ENCODE measurements at places on chromosomes 12 and 14.

DNA sequence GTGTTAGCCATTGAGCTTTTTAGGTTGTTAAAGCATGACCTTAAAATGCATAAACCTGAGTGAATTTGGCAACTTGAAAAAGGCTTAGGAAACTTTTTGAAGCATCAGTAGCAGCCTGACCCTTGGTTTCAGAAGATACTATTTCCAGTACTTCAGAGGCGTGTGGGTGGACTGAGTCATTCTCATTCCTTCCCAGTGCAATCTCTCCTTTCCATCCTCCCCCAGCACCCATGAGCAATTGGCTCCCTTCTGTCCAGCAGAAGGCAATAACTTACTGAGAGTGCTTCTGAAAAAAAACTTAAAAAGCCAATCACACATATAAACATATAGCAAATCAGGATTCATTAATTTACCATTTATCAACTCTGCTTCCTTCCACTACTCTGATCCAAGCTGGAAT is 299.3 kb upstream of the STXBP6 start:
- DNase-seq, result no peak

DNA sequence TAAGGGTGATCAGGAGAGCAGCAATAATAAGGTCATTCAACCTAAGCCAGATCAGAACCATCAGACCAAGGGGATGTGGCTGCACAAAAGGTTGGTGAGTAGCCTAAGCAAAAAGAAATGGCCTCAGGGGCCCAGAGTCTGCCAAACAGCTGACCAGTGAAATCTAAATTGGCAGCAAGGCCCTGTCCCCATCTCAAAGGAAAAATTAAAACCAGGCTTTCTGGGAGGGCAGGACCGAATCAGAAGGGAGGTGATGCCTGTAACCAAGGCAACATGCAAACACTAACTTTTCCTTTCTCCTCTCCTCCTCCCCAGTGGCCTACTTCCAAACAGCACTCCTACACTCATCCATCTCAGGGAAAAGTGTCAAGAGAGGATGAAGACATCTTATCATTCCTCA is 256.4 kb downstream of the NUAK1 start:
- DNase-seq, result no peak

- no peak for DNase-seq
These were observed 29.2 kb downstream of the ISCA2 start for GRCh38 chr14:74522740-74523139.

GRCh38 chr12:12520273-12520672 is 42.4 kb downstream of the DUSP16 start:
- no peak for DNase-seq

DNA sequence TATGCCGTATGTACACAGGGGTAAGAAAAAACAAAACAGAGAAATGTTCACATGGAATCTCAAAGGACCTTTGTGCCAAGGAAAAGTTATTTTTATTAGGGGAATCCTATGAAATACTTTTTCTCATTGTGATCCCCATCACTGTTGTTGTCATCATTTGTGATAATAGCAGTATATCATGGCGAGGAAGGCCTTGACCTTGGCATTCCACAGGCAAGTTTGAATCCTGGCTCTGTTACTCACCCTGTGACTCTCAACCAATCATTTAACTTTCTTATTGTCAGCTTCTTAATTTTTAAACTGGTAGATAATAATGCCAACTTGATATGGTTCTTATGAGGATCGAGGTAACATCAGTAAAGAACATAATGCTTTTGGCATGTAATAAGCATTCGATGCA is 142.2 kb upstream of the DDHD1 start:
- DNase-seq, result no peak

DNA sequence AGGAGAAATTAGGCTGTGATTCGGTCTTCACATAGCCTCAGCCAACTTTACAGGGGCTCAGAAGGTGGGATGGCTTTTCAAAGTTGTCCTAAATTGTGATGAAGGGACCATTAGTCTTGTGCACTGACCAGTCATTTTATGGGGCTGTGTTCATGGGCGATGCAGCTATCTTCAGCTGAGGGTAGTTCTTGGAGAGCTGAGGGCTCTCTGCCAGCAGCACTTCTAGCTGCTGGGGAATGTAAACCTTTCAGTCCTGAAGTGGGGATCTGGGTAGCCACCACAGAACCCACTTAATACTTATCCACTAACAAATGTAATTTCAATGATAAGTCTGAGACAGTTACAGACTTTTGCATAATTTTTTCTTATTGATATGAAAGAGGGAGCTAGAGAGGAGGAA is 270.6 kb downstream of the AEBP2 start:
- no peak for DNase-seq

GRCh38 chr14:85003805-85004204 is 526.1 kb upstream of the FLRT2 start:
- DNase-seq, result no peak

- DNase-seq, result peak; percentile 95
These were observed 6.5 kb downstream of the KRT86 start for GRCh38 chr12:52280796-52281560.

GRCh38 chr14:67269298-67270060 is 28.2 kb downstream of the PALS1 start:
- DNase-seq, result peak; percentile 61

GRCh38 chr12:60043236-60043635 is 447.4 kb downstream of the SLC16A7 start:
- DNase-seq, result no peak

DNA sequence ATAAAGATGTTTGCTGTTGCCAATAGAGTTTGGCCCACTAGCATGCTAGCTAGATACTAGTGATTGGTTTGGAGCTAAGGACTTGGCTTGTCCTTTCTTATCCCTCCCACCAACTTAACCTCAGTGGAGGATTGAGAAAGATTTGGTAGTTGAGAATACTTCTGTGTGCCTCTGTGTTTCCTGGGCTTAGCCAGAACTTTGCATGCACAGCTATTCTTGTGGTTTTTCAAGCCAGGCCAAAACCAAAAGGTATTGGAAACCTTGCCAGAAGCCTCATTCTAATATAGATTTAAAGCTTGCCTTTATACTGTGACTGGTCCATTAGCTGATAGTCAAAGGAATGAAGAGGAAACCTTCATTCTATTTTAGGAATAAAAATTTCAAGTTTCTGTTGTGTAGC is 188.5 kb downstream of the CCDC91 start:
- DNase-seq, result peak; percentile 53

DNA sequence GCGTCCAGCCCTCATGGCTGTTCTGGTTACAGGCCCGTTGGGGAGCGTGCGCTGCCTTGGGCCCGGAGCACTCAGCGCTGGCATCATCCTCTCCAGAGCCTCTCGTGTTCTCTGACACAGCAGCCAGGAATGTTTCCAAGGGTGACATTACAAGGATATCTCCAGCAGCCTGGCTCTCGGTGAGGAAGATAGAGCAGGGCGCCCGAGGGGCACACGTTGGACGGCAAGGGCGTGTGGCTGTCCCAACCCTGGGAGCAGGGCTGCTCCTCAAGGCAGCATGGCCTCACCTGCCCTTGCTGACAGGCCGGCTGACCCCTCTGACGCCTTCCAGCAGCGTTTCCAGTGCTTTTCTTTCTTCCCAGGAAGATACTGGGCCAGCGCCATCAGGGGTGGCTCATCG is 14.4 kb downstream of the LRCOL1 start:
- no peak for DNase-seq

GRCh38 chr14:46245276-46245675 is 406.3 kb downstream of the RPL10L start:
- no peak for DNase-seq

- peak; percentile 85 for DNase-seq
These were observed 92.9 kb downstream of the FAR2 start for GRCh38 chr12:29241821-29242591.

DNA sequence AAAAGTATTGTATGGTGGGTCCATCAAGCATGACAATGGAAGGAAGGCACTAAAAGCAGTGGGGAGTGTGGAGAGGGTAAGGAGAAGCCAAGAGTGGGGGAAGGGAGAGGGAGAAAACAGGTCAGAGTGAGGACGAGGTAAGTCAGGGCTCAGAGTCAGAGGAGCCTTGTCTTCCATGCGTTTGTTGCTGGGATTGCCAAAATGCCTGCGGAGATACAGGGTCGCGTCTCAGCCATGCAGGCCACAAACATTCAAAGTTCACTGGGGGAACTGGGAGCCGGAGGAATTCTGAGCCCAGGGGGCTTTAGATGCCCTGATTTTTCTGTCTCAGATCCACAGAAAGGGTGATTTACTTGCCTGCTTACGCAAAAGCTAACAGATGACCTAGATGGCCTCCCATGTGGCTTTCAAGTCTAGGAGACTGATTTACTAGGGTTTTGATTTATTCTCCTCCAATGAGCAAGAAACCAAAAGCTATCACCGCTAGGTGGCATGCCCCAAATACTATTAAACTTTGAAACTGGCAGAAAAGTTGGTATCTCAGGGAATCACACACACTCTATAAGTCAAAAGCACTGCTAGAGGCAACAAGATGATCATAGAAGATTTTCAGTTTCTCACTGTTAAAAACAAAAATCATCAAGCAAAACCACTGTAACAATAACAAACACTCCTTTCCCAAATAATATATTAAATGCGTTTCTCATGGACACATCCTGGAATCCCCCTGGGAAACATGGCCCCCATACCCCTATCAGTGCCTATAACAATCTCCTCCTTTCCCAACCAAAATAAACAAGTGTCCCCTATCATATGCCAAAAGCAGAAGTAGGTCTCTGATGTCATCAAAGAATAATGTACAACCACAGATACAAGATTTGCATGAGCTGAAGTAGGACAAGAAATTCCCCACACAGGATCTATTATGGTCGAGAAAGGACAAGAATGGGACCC is 26.6 kb upstream of the MDM1 start:
- DNase-seq, result peak; percentile 38

GRCh38 chr12:18861287-18861858 is 123.5 kb downstream of the CAPZA3 start:
- no peak for DNase-seq

- no peak for DNase-seq
These were observed 505.0 kb downstream of the SLC16A7 start for GRCh38 chr12:60100852-60101251.

GRCh38 chr14:102727336-102728095 is 49.7 kb upstream of the TRAF3 start:
- DNase-seq, result no peak

DNA sequence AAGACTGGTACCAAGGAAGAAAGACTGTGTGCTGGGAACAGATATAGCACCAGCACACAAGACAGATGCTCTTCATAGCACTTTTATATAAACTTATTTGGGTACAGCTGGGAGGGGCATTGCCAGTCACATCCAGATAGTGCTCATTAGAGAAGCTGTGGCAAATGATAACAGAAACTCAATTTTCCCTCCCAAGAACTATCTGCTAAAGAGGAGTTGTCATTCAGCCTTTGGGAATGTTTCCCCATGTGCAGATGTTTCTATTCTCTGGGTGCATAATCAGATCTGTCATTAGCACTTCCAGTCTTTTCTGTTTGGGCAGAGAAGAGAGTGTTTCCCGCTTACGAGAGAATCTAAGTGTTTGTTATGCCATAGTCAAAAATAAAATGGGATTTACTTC is 714.9 kb upstream of the MDGA2 start:
- no peak for DNase-seq

DNA sequence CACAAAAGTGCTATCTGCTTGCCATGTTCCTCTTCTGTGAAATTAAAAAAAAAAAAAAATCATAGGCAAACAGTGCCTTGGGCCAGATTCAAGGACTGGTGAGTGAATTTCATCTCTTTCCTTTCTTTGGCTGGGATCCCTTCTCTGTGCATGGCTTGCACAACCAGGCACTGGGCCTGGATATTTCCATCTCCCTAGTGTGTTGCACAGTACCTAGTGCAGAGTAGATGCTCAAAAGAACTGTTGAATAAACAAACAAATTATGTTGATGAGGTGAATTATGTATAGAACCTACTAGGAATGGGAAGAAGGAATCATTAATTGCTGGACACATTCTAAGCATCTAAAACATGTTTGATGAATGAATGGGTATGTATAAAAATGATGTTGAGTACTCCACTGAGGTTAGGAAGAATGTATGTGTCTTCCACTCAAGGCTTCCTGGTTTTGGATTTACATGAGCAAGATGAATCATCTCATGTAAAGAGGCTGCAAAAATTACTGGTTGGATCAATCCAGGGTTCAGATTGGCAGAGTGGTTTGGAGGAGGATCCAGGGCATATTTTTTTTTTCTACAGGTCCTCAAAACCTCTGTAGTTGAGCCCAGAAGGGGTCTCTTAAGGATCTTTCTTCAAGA is 93.2 kb downstream of the EMP1 start:
- no peak for DNase-seq

DNA sequence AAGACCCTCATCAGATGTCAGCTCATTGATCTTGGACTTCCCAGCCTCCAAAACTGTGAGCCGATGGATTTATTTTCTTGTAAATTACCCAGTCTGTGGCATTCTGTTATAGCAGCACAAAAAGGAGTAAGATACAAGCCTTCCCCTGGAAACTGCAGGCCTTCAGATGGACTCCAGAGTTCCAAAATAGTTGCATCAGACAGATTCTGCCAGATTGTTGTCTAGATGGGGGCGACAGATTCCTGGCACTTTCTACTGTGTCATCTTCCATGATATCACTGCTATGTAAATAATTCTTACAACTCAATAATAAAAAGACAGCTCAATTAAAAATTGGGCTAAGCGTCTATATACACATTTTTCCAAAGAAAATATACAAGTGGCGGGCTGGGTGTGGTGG is 17.2 kb upstream of the MARK3 start:
- DNase-seq, result no peak

DNA sequence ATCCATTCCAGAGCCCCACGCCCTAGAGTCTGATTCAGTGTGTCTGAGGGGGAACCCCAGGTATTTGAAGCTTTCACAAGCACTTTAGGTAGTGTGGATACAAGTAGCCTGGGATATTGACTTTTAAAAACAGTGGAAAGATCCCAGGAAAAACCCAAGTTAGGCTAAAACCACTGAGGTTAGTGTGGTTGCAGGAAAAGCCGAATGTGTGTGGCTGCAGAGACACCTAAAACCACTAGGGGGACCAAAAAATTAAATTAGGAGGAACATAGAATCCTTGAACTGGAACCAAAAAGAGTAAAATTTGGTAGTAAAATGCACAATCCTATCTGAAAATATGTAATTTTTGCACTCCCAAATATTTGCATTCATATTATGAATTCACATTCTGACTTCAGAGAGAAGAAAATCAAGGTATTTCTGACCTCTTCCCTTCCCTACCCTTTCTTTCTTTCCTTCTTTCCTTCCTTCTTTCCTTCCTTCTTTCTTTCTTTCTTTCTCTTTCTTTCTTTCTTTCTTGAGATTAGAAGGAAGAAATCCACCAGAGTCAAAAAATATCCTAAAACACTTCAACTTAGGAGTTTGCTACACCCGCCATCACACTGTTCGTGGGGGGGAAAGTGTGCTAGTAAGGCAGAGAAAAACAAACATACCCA is 37.8 kb downstream of the SLCO1A2 start:
- no peak for DNase-seq

- DNase-seq, result no peak
These were observed 157.1 kb downstream of the TTC7B start for GRCh38 chr14:90659156-90659555.

DNA sequence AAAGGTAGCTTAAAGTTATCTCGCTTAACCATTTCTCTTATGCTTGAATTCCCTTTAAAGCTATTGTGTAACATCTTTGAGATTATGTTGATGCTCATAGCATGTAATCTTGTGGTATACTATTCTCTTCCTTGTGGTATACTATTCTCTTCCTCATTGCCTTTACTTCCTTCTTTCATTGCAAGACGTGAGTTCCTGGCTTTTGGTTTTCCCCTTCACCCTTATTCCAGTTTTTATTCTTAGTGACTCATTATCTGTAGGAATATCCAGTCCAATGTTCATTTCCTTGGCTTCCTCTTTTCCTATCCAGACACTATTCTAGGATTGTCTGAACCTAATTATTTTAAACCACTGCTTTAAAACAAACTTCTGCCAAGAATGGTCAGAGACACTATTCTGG is 564.0 kb downstream of the CCER1 start:
- no peak for DNase-seq

Data from retinal pigment epithelial cell (primary cell).